ENCODE measurements at places on chromosomes 16 and 17. TPM values are rescaled to one million over a fixed set of nuclear protein-coding genes. Genes with fewer than 3 reads are reported as not detected.

ZMYND15 gene
- total RNA-seq: 0.24 TPM

CACNG5 gene
- not detected for total RNA-seq

C16orf96 gene
- total RNA-seq: 0.17 TPM

SKAP1 gene
- total RNA-seq: 71.7 TPM

Measured in activated CD4-positive, alpha-beta memory T cell treated with anti-CD3 and anti-CD28 coated beads for 36 hours (primary cell).